ENCODE measurements at places on chromosomes 11 and 22.

DNA sequence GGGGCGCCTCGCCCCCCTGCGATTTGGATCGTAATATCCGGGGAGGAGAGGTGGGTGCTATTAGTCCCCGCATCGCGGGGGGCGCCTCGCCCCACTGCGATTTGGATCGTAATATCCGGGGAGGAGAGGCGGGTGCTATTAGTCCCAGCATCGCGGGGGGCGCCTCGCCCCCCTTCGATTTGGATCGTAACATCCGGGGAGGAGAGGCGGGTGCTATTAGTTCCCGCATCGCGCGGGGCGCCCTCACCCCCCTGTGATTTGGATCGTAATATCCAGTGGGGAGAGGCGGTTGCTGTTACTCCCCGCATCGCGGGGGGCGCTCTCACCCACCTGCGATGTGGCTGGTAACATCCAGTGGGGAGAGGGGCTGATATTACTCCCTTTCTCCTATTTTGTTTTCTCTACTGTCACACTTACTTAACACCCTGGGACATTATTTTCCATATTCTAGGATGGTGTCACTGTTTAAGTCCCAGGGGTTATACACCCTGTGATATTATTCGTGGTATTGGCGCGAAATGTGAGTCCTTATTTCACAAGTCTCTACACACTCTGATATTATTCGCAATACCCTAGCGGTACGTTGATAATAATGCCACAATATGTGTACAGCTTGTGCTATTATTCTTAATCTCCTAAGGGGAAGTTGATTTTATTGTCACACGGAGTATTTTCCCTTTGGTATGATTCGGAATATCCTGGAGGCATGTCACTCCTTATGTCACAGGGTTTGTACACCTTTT is 57.8 kb upstream of the ALDH3B2 start:
- DNase-seq, result peak; percentile 19

GRCh38 chr22:17841836-17842235 is 67.6 kb upstream of the BID start:
- no peak for DNase-seq

- no peak for DNase-seq
Measured at GRCh38 chr22:27719535-27720227, 81.9 kb downstream of the MN1 start.

DNA sequence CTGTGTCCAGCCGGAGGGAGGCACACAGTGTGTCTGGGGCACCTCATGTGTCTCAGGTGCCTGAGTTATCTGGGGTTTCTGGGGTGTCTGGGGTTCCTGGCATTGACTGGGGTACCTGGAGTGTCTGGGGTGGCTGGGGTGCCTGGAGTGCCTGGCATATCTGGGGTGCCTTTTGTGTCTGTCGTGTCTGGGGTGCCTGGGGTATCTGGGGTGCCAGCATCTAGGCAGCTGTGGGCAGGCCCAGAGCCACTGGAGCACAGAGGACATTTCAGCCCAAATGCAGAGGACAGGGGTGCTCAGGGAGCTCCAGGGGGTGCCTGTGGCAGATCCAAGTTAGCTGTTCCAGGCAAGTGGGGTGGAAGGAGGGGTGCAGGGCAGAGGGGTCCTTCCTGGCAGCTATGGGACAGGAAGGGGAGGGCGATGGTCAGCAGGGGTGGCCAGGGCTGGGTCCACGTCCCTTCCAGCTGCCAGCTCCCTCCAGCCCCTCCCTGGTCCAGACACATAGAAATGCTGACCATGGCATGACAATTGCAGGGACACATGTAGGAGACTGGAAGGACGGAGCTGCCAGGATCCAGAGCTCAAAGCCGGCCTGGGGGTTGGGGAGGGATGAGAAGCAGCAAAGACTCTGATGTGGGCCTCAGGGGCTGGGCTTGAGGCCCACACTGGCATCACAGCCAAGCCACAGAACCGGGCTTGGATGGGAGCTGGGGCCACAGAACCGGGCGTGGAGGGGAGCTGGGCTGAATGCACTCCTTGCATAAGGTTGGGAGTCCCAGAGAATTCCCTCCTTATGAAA is 133.0 kb downstream of the BRD1 start:
- DNase-seq, result no peak

- DNase-seq, result no peak
Measured at GRCh38 chr22:19665784-19666672, 48.3 kb upstream of the SEPTIN5 start.

- no peak for DNase-seq
Measured at GRCh38 chr11:106032861-106033260, 10.8 kb upstream of the MSANTD4 start.

GRCh38 chr11:99244613-99245012 is 223.9 kb downstream of the CNTN5 start:
- DNase-seq, result no peak

GRCh38 chr22:36934418-36935312 is 21.2 kb downstream of the CSF2RB start:
- DNase-seq, result no peak

GRCh38 chr11:70466154-70466553 is 67.8 kb downstream of the CTTN start:
- DNase-seq, result no peak

- no peak for DNase-seq
Measured at GRCh38 chr11:3162410-3163240, 2.5 kb downstream of the OSBPL5 start.

- DNase-seq, result no peak
Measured at GRCh38 chr11:130710497-130711012, 205.7 kb downstream of the SNX19 start.

DNA sequence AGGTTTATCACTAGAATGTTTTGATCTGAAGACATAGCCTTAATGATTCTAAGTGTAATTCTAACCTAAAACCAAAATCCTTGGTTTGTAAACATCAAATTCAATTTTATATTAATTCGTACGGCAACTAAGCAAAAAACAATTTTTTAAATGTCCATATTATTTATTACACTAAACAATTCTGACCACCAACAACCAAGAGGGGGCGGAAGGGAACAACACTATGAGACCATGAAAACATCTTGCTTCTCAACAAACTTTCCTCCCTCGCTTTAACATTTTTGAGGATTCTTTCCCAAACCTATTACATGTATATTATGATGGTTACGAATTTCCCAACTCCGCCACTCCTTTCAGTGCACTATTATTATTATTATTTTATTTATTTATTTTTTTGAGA is 6.5 kb upstream of the UCP2 start:
- no peak for DNase-seq

GRCh38 chr11:126646701-126647557 is 291.4 kb downstream of the ST3GAL4 start:
- no peak for DNase-seq

DNA sequence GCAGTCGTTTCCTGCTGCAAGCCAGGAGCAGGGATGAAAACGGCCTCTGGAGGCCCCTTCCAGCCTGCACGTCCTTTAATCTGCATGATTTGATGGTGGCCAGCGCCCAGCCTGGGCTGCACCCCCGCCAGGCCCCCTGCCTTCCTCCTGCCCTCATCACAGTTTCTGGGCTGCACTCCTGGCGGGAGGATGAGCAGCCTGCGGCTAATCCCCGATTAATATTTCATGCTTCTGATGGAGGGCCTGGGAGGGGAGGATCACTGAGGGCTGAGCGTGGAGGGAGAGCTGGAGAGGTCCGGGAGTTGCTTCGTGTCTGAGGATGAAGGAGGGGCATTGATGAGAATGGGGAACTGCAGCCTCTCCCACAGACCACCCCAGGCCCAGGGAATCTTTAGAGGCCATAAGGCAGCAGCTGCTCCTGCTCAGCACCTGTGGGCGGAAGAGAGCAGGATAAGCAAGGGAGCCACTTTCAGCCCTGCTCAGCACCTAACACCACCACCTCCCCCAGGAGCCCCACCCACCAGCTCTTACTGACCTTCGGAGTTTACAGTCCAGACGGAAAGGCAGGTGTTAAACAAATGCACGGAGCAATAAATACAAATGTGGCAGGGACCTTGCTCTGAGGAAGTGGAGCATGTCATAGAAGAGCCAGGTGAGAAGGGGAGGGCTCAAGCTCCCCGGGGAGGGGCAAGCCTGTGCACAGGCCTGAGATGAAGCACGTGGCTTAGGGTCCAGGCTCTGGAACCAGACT is 135.0 kb upstream of the NECTIN1 start:
- DNase-seq, result no peak

GRCh38 chr11:30566482-30566881 is 19.7 kb downstream of the MPPED2 start:
- no peak for DNase-seq

GRCh38 chr11:61826930-61827570 is 1.1 kb upstream of the FADS2 start:
- DNase-seq, result no peak

DNA sequence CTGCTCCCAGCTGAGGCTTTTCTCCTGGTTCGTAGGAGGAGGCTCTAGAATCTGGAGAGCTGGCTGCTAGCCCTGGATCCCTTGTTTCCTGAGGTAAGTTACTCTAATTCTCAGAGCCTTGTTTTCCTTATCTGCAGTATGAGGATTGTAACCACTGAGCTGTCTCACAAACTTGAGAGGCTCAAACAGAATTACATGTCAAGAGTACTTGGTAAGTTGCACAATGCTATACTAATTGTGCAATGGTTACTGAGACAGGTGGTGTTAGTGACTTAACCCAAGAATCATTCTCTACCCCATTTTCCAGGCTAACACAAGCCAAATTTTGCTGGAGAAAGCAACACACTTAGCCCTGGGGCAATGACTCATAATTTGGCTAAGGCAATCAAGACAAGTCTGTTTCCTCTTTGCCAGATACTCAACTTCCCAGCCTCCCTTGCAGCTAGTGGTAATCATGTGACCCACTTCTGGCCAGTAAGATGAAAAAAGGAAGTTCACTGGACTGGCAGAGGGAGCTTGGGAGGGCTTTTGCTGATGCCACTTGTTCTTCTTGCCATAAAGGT is 348.0 kb downstream of the TENM4 start:
- no peak for DNase-seq

DNA sequence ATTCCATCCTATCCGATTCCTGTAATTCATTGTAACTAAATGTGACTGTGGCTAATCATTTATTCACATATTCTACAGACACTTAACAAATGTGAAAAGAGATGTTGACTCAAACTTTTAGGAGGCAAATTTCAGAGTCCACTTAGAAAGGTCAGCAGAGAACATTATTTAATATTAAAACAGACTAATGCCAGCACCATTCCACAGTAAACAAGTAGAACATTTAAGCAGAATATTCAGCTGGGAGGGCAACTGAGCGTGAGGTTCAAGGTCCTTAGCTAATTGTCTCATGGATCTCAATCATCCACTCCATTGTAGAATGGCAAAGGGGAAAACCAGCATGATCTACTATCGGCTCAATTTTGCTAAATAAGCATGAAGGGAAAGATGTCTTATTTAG is 5.1 kb upstream of the SLC5A12 start:
- no peak for DNase-seq

GRCh38 chr22:36160499-36160942 is at the start of gene APOL3:
Gene APOL3 (minus strand): TSS chr22:36160755. CDS start chr22:36149055, 11,700 bp downstream.
- no peak for DNase-seq

GRCh38 chr11:44034639-44035038 is 13.1 kb upstream of the ACCSL start:
- DNase-seq, result no peak

DNA sequence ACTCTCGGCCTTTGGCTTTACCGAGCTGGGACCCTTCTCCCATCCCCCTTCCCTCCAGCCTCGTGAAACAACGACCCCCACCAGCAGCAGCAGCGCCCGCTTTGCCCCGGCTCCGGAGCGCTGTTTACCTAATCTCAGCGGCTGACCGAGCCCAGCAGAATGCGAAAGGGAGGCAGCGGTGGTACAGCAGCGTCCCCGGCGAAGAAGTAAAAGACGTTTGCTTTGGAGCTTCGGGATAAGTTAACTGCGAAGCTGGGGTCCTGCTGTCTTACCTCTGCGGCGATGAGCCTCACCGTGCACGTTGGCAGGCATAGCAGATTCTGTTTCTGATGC is 2.0 kb upstream of the LARGE1 start:
- DNase-seq, result no peak

GRCh38 chr11:18956630-18957029 is 17.4 kb upstream of the MRGPRX1 start:
- no peak for DNase-seq

DNA sequence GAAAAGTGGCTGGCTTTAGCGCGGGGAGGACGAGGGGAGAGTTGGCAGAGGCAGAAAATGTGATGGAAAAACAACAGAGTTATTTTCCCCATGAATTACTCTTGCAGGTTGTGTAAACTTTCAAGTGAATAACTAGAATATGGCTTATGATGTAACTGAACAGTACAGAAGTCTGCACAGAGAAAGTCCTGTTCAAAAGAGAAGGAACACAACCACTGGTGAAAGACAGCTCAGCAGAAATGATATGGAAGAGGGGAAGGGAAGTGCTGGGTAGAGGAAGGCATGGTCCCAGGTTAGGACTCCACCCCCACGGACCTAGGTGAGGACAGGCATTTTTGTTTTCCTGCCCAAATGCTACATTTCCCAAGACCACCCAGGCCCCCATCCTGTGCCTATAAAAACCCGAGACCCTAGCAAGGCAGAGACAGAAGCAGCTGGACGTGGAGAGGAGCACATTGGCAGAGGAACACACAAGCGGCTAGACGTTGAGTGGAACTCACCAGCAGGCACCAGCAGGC is 77.7 kb downstream of the MAML2 start:
- no peak for DNase-seq

DNA sequence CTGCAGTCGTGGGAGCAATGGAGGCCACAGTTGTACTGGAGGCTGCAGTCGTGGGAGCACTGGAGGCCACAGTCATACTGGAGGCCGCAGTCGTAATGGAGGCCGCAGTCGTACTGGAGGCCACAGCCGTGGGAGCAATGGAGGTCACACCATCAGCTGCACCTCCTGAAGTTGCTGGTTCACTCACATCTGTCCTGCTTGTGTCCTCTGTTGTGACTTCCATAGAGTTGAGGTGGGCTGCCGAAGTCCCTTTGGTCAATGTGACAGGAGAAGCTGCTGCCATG is 9.3 kb downstream of the C11orf24 start:
- DNase-seq, result no peak

DNA sequence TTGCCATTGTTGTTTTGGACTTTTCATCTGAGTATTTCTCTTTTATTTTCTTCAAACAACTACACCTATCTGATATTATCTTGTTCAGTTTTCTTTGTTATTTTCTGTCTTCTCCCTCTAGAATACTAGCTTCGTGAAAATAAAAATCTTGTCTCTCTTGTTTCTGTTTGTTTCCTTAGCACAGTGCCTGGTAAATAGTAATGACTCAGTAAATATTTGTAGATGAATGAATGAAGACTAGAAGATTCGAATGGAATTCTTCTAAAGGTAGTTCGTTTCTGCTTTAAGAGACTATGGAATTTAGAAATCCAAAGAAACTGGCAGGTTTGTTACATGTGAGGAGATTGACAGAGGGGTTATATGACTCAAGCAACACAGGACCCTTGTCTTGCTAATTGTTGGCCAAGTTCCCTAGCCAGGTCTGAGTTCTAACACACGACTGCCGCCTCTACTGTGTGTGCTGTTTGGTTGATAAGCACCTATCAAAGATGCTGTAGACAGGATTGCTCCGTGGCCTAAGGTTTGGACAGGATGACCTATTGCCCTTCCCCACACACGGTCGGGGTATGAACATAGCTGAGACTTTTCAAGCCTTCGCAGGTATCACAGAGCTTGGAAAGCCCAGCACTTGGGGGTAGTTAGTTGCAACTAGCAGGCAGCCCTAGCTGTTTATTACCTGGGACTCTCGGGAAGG is 831 bp upstream of the TMEM135 start:
- no peak for DNase-seq

- no peak for DNase-seq
Measured at GRCh38 chr22:40310081-40310767, 36.1 kb upstream of the ADSL start.
